ENCODE measurements at places on chromosomes 5 and 9.

GRCh38 chr5:95627971-95628810 is 8.3 kb downstream of the GPR150 start:
- DNase-seq, result no peak

DNA sequence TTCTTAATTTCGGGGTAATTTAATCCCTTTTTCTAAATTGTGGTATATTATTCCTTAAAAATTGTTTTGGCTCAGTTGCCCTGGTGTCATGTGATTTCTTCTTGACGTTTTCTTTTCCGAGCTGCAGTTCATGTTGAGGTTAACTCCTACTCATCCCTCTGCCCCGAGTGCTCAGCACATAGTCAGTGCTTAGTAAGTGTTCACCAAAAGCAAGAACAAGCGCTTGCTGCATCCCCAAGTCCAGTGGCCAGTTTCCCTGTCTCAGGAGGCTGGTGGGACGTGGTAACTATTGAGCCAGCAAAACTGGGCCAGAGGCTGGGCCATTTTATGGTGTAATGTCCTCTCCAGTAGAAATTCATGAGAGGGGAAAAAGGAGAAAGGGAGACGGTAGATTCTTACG is 23.3 kb downstream of the TRIO start:
- no peak for DNase-seq

DNA sequence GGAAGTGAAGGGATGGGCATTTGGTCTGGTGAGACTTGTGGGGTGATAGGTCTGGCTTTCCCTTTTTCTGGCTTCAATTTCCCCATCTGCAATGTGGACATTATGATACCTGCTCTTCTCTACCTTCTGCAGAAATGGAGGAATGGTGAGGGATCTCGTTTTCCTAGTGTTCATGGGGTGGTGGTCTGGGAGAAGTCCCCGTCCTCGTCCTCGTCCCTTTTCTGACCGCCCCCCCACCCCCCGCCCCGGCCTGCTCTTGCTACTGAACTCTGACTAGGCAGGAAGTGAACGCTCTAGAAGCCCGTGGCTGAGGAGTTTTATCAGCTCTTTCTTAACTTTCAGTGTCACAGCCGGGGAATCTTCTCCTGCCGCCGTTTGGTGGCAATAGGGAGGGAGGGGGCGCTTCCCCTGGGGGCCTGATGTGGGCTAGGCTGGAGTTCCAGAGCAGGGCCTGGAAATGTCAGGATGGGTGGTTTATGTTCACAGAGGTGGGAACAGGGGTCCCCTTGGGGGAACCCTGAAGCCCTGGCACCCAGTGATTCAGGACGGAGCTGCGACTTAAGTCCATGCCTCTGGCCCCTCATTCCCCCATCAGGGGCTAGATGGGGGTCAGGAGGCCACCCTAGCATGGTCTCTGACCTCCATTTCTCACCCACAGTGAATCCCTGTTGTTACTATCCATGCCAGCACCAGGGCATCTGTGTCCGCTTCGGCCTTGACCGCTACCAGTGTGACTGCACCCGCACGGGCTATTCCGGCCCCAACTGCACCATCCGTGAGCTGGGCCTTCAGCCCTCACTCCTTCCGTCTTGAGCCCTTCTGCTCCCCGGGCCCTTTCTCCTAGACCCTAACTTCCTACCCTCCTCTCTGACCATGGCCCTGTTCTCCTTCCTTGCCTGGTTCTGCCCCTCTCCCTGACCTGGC is 6.7 kb downstream of the PTGS1 start:
- DNase-seq, result no peak

DNA sequence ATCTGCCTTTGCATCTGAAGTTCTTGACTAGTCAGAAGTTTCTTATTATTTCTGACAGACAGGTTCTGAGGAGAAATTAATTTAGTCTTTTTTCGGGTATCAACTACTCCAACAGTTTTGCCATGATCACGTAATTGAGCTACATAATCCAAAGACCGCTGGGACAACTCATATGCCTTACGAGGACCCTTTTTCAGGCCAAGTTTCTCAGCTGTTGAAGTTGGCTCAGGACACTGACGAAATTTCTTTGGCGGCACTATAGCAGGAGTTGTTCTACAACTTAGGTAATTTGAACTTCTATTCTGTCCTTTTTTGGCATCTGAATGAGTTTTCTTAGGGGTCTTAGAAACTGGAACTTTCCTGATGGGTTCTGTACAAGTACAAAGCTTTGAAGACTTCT is 27.2 kb downstream of the SETX start:
- no peak for DNase-seq

GRCh38 chr5:36393656-36394428 is 92.1 kb upstream of the RANBP3L start:
- no peak for DNase-seq

DNA sequence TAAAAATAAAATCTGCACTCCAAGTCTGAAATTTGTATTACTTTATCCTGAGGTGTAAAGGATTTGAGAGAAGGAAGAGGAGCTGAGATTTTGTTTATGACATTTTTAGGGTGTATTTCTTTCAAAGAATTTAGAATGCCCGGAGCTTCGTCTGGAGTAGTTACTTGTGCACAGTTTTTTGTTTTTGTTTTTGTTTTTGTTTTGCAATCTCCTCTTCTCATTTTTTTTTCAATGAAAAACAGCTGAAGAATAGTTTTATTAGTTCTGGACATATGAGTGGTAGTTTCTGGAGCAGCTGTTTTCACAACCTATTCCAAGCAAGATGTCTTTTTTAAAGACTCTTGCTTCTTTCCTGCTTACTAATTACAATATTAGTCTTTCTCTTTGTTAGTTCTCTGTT is 408.2 kb upstream of the PTGER4 start:
- no peak for DNase-seq

GRCh38 chr9:130869250-130869649 is 27.4 kb downstream of the QRFP start:
- no peak for DNase-seq

DNA sequence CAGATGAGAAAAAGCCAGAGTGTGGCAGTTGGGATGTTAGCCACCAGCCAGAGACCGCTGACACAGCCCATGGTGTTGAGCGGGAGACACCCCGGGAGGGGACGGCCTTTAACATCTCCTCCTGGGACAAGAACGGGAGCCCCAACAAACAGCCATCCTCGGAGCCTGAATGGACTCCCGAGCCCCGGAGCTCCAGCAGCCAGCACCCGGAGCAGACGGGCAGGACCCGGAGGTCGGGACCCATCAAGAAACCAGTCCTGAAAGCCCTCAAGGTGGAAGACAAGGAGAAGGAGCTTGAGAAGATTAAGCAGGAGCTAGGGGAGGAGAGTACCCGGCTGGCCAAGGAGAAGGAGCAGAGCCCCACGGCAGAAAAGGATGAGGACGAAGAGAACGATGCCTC is 28.0 kb upstream of the POMT1 start:
- DNase-seq, result no peak

GRCh38 chr9:134626069-134626423 is 15.6 kb upstream of the COL5A1 start:
- no peak for DNase-seq

GRCh38 chr5:75108931-75109596 is 56.7 kb upstream of the GCNT4 start:
- DNase-seq, result no peak

GRCh38 chr5:28548856-28549255 is 1510.5 kb upstream of the CDH9 start:
- DNase-seq, result no peak

DNA sequence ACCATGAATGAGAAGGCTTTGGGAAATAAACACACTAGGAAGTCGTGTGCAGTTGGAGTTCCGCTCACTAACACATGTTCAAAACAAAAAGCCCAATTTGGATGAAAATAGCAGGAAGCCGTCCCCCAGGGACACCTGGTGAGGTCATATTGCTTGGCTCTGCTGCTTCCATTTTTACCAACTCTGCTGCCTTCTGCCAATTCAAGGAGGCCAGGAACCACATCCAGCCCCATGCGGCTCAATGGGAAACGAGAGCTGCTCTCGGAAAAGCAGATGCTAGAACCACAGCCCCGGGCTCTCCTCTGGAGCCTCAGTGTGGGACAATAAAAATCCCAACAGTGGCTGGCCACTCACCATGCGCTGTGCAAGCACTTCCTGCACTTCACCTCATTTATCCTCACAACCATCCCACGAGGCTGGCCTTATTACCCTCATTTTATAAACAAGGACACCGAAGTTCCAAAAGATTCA is 13.4 kb downstream of the ADAM19 start:
- DNase-seq, result no peak

DNA sequence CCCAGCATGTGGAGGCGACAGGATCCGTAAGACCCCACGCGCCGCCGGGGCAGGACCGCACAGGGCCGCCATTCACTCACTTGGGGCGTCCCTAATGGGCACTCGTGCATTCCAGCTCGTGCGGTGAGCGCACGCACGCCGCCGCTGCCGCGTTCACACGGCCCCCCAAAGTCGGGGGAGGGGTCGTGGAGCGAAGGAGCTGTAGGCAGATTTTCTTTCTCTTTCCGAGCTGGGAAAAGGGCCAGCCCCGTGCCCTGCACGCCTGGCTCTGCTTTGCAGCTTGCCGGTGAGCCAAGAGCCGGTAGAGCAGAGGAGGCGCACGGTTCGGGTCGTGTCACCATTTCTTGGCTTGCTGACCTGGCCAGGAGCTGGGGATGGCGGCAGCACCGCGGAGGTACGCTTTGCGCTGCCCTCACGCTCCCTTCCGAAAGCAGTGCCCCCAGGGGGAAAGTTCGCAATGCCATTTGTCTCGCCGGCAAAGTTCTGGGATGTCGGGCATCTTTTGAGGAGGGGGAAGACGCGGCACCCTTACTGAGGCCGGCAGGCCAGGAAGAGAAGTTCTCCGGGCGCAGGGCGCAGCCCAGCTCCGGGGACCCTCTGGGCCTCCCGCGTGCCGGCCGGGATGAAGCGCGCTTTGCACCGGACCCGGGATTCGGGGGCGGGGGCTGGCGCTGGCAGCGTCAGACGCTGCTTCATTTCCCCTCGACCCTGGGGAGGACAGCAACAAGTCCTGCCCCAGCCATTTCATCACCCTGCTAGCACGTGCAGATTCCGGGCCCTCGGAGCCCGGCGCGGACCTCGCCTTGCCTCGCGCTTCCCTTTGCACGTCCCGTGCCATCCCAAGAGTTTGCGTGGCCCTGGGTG is 898 bp downstream of the STC2 start:
- DNase-seq, result no peak

- DNase-seq, result no peak
These were observed 101.7 kb downstream of the ADRB2 start for GRCh38 chr5:148928141-148928540.

GRCh38 chr5:94691291-94691690 is 72.8 kb downstream of the SLF1 start:
- no peak for DNase-seq

GRCh38 chr5:84585218-84585617 is 200.5 kb upstream of the EDIL3 start:
- no peak for DNase-seq

DNA sequence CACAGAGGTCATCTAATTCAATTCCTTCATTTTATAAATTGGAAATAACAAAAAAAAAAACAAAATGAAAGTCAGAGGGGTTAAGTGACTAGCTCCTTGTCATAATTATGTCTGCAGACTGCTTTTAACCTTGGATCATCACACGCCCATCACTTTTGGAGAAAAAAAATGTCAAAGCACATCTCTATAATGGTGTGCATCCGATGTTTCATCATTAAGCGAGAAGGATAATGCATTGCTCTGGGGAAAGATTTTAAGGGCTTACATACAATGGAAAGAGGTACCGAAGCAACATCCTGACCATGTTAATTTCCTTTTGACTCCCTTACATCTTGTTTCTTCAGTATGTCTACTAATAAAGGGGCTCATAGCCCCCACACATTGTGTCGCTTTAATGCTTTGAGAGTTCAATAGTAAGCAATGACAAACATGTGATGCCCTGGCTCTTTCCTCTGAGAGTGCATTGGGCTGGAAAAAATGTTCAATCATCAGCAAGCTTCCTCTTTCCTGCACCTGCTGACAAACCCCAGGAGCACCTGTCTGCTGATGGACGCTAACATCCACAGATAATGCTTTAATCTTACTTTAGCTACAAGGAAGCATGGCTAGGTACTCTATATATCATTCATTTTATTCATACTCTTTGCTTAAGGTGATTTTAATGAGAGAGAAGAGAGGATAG is 242.2 kb downstream of the SMARCA2 start:
- no peak for DNase-seq

GRCh38 chr5:97383996-97384395 is 200.9 kb upstream of the RIOK2 start:
- DNase-seq, result no peak

DNA sequence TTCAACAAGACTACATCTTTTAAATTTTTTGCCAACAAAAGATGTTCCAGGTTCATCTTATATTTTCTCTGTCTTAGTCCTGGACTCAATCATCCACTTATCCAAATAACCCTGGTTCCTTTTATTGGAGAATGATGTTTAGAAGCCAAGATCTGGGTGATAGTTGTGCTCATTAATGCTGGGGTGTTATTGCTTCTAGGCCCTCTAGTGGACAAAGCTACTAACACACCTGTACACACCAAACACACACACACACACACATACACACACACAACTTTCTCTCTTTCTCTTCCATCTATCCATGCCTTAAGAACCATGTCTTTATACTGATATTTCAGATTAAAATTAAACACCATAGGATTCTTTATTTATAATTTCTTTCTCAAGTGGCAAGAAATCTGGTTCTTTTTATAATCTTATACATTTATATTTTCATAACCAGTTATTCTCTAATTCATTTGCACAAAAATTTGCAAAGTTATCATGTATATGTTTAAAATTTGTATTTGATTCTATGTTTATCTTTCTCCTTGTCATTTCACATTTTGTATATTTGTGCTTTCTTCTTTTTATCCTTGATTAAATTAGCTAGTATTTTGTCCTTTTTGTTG is 179.1 kb upstream of the SMIM23 start:
- DNase-seq, result no peak

- no peak for DNase-seq
These were observed 2.3 kb downstream of the HAND1 start for GRCh38 chr5:154475591-154476353.

GRCh38 chr9:107281184-107281583 is 1.9 kb upstream of the RAD23B start:
- no peak for DNase-seq
